Left cardiac atrium (tissue), 4 donors: ENCODE measurements at places on chromosomes 3 and 15.

DNA sequence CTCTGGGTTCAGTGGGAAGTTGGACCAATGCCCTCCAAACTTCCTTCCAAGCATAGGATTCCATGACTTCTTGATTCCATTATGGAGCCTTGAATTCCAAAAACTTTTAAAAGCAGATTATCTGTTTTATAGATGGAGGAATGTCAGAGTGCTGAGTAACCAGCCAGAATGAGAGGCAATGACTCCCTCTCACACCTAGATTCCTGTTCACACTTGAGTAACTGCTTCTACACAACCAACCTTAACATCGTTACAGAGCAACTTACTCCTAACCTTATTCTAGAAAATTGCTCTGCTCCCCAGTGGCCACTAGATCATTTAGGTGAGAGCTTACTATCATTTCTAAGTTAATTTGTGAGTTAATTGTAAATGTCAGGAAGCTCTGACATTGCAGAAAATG, 24.2 kb upstream of the NR2F2 start:
- no peak for DNase-seq

DNA sequence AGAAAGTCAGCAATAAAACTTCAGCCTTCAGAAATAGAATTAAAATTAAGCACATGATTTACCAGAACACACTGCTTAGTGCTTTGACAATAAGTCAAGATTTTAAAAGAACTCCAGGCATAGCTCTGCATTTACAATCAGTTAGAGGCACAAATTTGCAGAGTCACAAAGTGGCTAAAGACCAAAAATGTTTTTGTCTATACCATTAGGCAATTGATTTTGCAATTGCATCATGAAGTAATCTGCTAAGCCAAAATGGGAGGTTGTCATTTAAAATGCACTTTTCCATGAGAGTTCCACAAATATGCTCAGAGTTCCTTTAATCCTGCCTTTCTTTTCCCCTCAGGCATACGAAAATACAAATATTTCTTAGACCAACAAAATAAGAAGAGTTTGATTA, 10.1 kb upstream of the DCP1A start:
- no peak for DNase-seq

GRCh38 chr3:119602676-119603075, 5.0 kb downstream of the PLA1A start:
- DNase-seq, result no peak

DNA sequence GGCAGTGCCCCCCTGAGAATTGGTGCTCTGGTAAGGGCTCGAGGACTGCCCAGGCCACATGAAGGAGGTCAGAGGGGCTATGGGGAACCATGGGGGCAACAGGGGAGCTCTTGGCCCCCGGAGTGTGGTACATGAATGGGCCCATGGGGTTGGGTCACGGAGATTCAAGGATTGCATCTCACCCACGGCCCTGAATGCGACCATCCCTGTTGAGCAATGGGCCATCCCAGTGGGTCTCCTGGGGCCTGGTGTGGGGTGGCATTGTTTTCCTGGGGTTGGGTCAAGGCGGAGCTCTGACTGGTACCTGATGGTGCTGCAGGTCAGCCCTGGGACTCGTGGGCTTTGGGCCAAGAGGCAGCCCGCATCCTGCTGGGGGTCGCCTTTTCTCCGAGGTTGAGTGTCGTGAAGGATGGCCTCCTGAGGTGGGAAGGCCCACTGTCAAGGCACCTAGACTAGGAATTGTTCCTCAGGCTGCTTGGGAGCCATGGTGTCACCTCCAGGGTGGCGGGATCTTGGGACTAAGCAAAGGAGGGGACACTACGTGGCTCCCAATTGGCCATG, 198.3 kb downstream of the UBE3A start:
- peak; percentile 7 for DNase-seq

- DNase-seq, result no peak
Measured at GRCh38 chr3:14150078-14150477, 25.2 kb downstream of the TMEM43 start.

DNA sequence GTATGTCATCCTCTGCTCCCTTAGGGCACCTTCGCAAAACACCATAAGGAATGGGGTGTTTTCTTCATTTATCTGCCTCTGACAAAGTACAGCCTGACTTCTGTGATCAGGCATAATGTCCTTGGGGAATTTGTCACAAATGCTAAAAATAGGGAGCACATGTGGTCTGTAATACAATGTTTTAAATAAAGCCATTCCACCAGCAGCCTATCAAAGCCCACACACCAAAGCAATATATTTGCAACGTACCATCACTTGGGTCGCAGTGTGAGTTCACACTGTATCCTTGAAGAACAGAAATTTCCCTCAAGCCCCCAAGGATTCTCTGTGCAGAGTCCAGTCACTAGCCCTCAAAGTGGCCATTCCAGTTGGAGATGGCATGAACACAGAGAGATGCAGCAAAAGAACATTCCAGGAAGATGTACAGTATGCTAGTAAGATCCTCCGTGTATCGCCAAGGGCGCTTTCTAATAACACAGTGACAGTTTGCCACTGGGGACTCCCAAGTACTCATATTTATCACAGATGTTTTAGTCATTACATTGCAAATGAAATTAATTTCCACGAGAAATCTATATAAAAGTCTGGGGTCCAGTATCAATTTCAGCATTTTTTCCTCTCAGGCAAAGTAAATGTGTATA, 246.7 kb downstream of the MCTP2 start:
- DNase-seq, result no peak

DNA sequence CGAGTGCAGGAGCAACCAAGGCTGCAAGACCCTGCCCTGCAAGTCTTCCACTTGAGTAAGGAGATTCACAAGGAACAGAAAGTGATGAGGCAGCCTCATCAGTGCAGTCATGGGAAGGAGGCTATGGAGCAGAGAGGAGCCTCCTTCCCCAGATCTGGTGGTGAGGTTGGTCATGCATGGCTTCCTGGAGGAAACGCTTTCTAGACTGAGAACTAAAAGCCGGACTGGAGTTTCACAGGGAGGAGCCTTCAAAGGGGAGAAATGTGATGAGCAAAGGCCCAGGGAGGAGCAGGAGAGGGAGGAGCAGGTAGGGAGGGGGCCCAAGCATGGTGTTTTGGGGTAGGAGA, 139.9 kb downstream of the SRGAP3 start:
- DNase-seq, result no peak

DNA sequence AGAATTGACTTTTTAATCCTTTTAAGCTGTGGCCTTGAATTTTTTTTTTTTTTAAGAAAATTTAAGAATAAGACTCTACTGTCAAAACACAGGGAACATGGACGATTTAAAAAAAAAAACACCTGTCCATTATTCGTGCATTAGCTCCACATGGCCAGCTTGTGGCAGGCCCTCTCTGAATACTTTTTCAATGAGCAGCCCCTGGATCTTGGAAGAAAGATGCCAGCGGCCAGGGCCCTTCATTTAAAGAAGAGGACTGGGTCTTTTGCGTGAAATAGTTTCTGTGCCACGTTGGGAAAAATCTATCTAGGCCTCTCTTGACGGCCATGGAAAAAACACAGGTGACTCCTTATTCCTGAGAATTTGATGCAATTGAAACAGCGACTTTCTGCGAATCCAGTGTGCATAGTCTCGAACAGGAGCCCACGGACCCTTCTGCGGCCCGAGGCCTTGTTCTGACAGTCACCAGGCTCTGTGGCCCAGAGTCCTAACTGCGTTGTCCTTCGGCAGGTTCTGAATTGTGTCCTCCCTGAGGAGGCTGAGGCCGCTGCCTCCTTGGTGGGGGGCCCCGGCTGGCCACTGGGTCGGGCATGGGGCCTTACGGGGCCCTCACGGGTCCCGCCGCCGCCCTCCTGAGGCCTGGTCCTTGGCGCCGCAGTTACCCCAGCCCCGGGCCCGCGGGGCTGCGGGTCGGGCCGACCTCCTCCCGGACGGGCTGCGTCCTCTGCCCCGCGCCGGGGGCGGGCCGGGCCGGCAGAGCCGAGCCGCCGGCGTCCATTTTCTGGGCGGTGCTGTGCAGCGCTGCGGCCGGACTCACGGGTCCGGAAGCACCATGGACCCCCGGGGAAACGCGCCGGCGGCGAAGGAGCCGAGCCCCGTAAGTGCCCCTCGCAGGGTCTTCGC, 33.5 kb downstream of the ZBTB38 start:
- peak; percentile 60 for DNase-seq

- no peak for DNase-seq
Measured at GRCh38 chr3:172550347-172550943, 27.2 kb upstream of the TNFSF10 start.

DNA sequence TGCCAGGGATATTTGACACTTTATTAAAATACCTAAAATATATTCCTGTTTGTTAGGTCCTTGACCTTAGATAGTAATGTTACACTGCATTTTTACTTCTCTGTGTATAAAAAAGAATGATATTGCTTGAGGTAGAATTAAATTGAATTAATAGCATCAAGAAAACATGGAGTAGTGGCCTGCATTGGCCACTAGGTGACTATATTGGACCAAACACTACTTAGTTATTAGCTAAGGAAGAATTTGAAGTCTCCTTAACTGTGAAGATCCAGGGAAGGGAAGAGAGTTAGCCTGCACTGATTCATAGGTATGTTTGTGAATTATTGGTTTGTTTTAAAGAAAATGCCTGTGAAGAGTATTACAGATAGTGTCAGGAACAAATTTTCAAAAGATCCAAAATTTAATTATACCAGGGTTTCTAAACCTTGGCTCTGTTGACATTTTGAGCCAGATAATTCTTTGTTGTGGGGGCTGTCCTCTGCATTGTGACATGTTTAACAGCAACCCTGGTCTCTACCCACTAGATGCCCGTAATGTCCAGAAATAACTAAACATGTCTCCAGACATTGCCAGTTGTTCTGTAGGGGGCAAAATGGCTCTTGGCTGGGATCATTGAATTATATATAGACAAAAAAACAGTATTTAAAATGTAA, 103.6 kb upstream of the THSD4 start:
- no peak for DNase-seq

- DNase-seq, result no peak
Measured at GRCh38 chr3:124896824-124897526, 9.8 kb upstream of the ITGB5 start.

DNA sequence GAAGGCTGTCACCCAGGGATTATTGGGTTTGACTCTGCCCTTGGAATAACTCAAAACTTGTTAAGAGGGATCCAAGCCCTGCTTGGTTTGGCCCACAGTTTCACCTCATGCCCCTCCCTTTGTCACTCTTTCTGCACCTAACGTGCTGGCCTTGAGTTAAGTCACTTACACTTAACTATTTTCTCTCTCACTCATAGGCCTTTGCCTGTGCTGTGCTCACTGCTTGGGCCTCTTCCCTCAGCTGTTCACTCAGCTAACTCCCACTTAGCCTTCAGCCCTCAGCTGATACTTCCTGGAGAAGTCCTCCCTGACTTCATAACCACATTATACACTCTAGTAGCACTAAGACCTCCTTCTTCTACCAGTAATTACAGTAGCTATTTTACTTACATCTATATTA, 133.3 kb downstream of the CMSS1 start:
- DNase-seq, result no peak

GRCh38 chr3:156859578-156859977, 33.4 kb downstream of the LEKR1 start:
- DNase-seq, result no peak

DNA sequence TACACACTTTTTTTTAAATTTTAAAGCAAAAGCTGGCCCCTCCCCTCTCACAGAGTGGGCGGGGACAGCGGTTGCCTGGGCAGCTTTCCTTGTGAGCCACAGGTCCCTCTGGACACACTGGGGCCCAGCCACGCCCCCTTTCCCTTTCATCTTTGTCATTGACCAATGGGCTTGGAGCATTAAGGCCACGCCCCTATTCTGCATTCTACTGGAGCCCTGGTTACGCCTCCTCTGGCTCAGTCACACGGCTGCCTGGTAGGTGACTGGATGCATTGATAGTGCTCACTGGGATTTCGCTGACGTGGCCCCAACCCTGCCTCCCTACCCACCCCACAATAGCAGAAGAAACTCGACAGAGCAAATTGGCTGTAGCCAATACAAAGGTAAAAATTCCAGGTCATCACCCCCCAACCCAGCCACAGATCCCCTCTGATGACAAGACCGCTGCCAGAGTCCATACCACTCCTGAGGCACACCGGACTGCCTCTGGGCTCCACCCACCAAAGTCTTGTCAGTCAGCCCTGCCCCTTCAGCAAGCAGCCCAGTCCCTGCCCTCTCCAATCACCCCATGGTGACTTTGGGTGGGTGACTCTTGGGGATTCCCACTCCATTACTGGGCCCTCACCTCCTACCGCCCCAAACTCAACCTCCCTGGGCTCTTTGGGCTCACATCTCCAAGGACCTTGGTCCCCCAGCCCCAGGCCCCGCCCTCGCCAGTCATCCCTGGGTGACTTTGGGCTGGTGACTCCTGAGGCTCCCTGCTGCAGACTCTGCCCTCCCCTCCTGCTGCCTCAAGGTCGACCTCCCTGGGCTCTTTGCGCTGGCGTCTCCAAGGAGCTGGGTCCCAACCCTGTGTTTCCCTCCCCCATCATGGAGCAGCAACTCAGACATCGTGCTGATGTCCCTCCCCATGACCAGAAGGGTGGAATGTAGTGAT, 112.2 kb upstream of the FAN1 start:
- no peak for DNase-seq

DNA sequence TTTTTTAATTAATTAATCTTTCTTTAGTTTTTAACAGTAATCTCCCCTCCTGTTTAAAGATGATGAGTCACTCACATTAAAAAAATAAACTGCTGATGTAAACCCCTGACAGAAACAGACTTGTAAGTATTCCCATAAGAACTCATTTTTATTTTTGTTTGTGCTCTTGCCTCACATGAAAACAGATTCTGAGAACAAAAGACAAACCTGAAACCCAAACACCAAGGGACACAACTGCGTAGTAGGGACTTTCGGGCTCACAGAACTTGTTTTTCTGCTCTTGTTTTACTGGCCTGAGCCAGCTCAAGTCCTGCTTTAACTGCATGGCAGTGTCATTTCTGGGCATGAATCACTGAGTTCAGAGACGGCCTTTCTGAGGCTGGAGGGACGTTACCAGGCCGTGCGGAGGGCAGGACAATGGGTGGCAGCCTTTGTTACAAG, 600.8 kb downstream of the FOXP1 start:
- peak; percentile 39 for DNase-seq

DNA sequence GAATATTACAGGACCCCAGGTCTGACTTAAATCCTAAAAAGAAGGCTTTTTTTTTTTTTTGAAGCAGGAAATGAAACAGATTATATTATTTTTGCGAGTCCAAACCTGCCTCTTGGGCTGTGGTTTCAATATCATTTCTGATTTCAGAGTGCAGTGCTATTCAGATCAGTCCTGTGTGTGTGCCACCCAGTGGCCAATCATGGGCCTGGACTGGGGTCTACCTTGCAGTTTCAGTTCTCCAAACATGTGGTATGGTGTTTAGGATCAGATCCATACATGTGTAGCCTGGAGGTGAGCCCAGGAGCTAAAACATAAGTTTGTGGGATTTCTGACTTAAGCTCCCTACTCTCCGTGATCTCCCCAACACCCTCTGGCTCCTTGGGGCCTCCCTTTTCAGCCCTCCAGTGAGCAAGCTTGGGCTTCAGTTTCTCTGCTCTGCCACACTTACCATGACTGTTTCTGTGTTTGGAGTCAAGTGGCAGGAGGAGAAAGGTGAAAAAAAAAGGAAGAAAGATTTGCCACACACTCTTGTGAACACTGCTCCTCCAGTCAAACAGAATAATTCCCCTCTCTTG, 12.1 kb upstream of the THSD4 start:
- peak; percentile 41 for DNase-seq

GRCh38 chr3:103052236-103052830, 617.5 kb downstream of the ZPLD1 start:
- DNase-seq, result peak; percentile 35

- DNase-seq, result no peak
Measured at GRCh38 chr3:112709911-112710310, 69.0 kb upstream of the CCDC80 start.
